ENCODE measurements at places on chromosomes 6 and 20.

- no peak for DNase-seq
Measured at GRCh38 chr6:88914180-88914579, 49.2 kb downstream of the RNGTT start.

DNA sequence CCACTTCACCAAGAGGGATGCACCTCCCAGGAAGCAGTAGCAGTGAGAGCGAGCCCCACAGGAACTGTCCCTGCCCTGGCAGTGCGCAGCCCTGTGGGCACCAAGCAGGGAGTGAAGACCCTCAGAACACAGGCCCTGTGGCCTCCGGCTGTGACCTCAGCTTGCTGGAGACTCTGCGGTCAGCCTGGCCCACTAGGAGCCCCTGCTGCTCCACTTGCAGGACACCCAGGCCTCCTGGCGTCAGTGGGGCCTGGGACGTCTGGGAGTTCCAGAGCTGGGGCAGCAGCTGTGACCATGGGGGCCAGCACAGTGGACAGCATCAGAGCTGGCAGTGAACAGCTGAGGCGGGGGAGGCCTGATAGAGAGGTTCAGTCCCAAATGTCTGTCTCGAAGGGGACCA lies 28.3 kb downstream of the PXDC1 start:
- DNase-seq: no peak

GRCh38 chr6:113015249-113015648 lies 668.1 kb downstream of the RFPL4B start:
- DNase-seq: no peak

GRCh38 chr20:40304119-40304613 lies 384.9 kb downstream of the MAFB start:
- DNase-seq: no peak

DNA sequence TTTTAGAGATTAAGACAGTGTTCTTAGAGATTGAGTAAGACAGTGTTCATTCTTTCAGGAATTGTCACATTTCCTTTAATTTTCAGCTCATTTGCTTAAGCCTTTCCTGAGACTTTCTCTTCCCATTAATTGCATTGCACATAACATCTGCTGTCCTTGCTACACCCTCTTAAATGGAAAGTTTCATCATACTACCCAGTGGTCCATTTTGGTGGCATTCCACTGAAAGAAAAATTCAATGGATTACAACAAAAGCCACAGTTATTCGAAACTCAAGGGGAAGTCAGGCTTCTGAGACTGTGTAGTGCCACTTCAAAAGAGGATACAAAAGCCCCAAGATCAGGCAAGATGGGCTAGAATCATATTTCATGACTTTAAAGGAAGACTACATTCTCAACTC lies 64.0 kb downstream of the RSPO3 start:
- DNase-seq: no peak

- DNase-seq: no peak
Measured at GRCh38 chr6:35478259-35478658, 10.1 kb downstream of the RPL10A start.

- DNase-seq: no peak
Measured at GRCh38 chr20:4573564-4574355, 147.9 kb upstream of the PRND start.

DNA sequence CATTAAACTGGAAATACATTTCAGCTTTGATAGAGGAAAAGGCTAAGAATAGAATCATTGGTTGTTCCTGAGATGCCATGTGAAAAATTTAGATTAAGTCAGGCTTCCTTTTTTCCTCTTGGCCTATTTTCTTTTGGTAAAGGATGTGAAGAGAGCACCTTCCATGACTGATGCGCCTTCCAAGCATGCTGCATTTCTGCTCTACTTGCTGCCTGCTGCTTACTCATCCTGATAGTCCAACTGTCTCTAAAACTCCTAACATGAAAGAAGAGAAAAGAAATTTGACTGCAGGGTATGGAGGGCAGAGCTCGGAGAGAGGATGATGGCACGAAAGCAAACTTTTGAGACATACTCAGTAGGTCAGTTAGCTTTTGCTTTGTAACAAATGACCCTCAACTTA lies 28.8 kb downstream of the SNAP25 start:
- DNase-seq: no peak

- DNase-seq: no peak
Measured at GRCh38 chr20:23122796-23123655, 36.9 kb upstream of the CD93 start.

DNA sequence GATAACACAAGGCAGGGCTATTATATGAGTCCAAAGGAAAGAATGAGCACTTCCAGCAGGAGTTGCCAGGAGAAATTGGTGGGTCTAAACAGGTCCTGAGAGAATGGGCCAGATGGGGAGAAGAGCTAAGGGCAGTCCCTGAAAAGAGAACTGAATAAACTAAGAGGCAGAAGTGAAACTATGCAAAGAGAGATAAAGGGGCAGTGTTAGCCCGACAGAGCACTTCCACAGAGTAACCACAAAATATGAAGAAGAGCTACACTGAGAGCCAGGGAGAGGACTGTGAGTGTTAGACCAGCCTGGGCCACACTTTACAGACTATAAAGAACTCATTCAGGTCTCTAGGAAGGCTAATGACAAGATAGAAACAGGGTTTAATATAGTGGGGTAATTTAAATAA lies 43.8 kb downstream of the RALGAPA2 start:
- DNase-seq: no peak

DNA sequence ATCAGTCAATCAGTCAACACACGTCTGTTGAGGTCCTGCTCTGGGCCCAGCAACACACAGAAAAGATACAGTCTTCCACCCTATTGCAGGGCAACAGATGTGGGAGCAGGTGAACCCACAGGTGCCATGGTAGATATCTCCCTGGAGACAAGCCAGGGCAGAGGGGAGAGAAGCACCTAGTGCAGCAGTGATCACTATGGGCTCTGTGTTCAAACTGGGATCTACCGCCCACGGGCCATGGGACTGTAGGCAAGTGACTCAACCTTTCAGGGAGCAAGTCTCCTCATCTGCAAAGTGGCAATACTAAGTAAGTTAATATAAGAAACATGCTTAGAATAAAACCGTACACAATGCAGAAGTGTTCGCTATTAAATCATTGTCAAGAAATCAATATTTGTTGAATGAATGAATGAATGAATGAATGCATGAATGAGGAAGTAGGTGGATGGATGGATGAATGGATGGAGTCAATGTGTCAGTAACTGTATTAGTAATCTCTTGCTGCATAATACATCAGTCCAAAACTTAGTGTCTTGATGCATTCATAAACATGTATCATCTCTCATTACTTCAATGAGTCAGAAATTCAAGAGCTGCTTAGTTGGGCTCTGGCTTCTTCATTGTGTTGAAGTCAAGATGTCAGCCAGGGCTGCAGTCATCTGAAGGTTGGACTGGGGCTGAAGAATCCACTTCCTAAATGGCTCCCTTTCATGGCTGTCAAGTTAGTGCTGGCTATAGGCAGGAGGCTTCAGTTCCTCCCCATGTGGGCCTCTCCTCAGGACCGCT lies 31.9 kb upstream of the NFATC2 start:
- no peak for DNase-seq

DNA sequence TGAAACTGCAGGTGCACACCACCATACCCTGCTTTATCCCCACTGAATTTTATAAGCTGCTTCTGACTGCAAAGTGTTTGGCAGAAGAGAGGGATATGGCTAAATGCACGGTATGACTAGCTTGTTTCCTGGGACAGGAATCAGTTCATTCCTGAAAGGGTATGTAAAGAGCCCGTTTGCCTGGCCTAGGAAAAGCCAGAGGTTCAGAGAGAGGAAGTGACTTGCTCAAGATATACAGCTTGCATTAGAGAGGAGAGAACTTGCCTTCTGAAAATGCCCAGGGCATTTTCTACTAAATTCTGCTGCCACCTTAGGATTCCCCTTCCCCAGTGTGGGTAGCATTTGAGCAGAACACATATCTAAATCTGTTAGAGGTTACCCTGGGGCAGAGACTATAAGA lies 683 bp upstream of the GCNT2 start:
- DNase-seq: no peak

DNA sequence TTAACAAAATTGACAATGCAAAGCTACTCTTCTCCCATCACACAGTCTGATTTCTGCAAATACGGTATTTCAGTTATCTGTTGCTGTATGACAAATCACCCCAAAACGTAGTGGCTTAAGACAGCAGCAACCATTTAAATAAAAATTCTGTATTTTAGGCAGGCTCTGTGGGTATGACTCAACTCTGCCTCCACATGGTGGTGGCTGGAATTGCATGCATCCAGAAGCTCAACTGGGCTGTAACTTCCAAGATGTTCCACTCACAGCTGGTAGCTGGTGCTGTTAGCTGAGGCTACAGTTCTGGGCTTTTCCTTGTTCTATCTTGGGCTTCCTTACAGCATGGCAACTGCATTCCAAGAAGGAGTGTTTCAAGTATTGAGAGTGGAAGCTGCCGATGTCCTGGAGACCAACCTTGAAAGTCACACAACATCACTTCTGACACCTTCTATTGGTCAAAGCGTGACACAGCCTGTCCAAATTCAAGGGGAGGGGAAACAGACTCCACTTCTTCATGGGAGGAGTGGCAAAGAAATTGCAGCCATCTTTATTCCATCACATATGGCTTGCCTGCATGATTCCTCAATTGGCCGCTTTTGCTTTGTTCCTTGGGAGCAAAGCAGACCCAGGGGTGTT lies 39.7 kb upstream of the TULP1 start:
- no peak for DNase-seq

DNA sequence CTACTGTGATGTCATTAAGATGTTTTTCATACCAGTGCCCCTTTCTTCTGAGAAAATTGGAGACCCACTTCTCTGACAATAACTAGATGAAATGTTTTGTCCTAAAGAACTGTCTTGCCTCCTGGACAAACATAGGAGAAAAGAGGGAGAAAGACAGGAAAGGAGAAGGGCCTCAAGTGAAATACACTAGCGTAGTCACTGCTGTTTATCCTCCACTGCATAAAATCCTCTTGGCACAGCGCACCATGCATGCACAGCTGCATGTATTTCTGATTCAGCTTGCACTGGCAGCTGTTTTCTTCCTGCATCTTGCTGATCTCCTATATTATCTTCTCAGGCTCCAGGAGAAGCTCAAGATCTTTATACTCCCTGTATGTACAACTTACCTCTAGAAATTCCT lies 158.0 kb upstream of the BMP5 start:
- no peak for DNase-seq

GRCh38 chr6:156840136-156840535 lies 63.0 kb downstream of the ARID1B start:
- no peak for DNase-seq

DNA sequence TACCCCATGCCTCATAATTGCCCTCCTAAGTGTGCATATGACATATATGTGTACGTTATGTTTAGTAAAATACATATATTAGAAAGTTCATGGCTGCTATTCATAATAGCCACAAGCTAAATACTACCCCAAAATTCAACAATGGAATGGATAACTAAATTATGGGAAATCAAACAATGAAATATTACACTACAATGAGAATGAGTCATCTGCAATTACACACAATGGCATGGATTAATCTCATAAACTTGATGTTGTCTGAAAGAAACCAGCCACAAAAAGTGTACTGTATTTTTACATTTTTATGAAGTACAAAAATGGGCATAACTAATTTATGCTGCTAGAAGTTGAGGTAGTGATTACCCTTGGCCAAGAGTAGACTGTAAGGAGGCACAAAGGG lies 477.0 kb downstream of the HAO1 start:
- no peak for DNase-seq

DNA sequence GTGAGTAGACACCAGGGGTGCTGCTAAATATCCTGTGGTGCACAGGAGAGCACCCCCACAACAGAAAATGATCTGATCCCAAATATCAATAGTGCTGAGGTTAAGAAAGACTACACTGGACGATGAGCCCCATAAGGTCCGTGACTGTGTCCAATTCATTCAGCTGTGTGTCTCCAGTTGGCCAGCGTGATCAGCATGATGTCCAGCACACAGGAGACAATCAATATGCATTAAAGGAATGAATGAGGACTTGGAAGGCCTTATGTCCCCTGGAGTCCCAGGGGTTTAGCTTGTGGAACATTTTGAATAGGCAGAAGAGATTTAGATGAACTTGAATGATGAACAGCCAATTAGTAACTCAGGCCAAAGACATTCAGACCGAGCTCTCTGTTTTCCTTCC lies 6.3 kb downstream of the PPP1R16B start:
- DNase-seq: no peak

DNA sequence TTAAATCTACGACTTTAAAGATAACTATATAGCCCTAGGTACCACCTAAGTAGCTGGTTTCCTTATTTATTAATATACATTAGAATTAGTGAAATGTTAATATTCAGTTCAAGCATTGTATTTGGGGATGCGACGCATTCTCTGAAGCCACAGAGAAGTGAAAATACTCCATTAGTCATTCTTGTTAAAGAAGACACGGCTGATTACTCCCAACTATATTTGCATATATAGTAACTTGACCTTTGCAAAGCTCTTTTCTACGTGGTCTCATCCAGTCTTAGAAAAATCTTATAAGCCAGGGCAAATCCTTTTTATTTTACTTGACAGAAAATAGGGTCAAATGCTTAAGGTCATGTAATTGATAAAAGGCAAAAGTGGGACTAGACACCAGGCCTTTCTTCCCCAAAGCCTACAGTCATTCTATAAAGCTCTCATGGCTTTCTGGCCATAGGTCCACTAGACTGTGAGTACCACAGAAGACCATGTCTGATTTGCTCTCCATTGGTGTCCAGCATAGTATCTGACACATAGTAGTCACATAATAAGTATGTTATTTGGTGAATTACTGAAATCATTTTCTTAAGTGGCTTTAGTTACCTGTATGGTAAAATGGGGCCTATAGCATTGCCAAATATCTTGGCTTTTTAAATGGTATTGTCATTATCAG lies 11.3 kb downstream of the ZHX3 start:
- DNase-seq: no peak

DNA sequence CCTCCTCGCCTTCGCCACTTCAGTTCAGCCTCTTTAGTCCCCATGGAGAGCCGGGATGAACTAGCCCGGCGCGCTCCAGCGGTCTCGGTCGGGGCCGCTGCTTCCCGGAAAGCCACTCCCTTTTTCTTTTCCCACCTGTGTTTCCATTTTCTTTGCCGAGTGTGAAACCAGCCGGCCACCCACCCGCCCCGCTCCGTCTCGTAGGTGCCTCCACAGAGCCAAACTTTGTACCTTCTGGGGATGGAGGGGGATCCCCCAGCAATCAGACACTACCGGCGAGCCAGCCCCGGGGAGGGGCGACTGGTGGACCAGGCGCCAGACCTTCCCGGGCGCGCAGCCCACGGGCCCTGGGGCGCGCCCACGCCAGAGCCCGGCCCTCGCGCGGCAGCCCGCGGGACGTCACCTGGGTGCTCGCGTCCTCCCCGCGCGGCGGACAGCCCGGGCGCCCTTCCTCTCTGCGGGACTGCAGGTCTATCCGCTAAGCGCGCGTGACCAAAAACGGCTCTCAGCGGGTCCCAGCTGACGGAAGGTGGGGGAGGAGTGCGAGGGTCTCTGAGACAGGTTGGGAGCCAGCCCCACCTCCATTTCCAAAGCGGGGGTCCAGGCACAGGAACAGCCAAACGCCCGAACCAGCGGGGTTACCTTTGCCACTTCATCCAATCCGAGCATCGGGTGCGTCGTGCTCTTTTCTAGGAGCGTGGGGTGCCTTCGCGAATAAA lies at the start of gene MCHR2:
MCHR2 (minus strand) TSS at position 691 of the 719 bp plus-strand sequence. CDS start 38,076 bp downstream, outside the sequence.
- DNase-seq: no peak

GRCh38 chr6:135129136-135129856 lies 51.8 kb upstream of the MYB start:
- DNase-seq: no peak

- no peak for DNase-seq
Measured at GRCh38 chr6:161487694-161488093, 213.8 kb upstream of the AGPAT4 start.

All from SHP77 (cell line).